Stomach (tissue), 19 donors: ENCODE measurements at places on chromosomes 5 and 9. TPM values are rescaled to one million over a fixed set of nuclear protein-coding genes. Genes with fewer than 3 reads are reported as not detected.
A peak's percentile ranks its signal among the peaks of the same experiment; 100 is the strongest.

The TNFSF15 gene
- 5.9 TPM for total RNA-seq

The OLFML2A gene
- total RNA-seq = 91.2 TPM

The SLC6A18 gene
- not detected for total RNA-seq

The UGCG gene
- 20.3 TPM for total RNA-seq

The PCA3 gene
- total RNA-seq = 0.45 TPM

- no peak overlapping the region for H3K4me3 ChIP-seq
- H3K27me3 ChIP-seq = no peaks in the 10 kb centered on the region
- no peak for DNase-seq
- no peaks in the 10 kb centered on the region for H3K4me1 ChIP-seq
- H3K27ac ChIP-seq = no peak overlapping the region
- H3K36me3 ChIP-seq = no peaks in the 10 kb centered on the region
Measured at GRCh38 chr5:24509943-24510342, 134.8 kb downstream of the CDH10 start.

- no peak overlapping the region for H3K27ac ChIP-seq
- no peaks in the 10 kb centered on the region for H3K36me3 ChIP-seq
- H3K4me3 ChIP-seq = no peak overlapping the region
- H3K4me1 ChIP-seq = no peaks in the 10 kb centered on the region
- no peaks in the 10 kb centered on the region for H3K27me3 ChIP-seq
- DNase-seq = no peak
Measured at GRCh38 chr5:165576678-165577275, 2071.4 kb downstream of the MAT2B start.

- H3K36me3 ChIP-seq = no peaks in the 10 kb centered on the region
- no peaks in the 10 kb centered on the region for H3K27me3 ChIP-seq
- no peak overlapping the region for H3K27ac ChIP-seq
- peak; percentile 11 for DNase-seq
- no peak overlapping the region for H3K4me3 ChIP-seq
Measured at GRCh38 chr5:62152394-62153087, 153.5 kb upstream of the KIF2A start.

DNA sequence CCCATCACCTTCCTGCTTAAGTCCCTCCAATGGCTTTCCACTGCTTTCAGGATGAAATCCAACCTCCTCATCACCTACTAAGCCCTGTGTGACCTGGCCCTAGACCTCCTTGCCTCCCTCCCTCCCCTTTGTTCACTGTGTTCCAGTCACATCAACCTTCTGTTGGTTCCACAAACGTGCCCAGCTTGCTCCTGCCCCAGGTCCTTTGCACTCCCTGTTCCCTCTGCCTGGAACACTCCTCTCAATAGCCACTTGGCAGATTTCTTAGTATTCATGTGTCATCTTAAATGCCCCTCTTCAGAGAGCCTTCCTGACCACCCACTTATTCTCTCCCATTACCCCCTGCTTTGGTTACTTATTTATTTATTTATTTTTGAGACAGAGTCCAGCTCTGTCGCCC is 24.1 kb upstream of the STXBP1 start:
- H3K36me3 ChIP-seq = no peaks in the 10 kb centered on the region
- H3K4me3 ChIP-seq = no peak overlapping the region
- H3K27me3 ChIP-seq = no peaks in the 10 kb centered on the region
- no peak for DNase-seq
- H3K27ac ChIP-seq = no peak overlapping the region
- H3K4me1 ChIP-seq = peaks cover 9% of the 10 kb centered on the region

GRCh38 chr5:89513299-89514044 is 630.5 kb upstream of the MEF2C start:
- H3K27me3 ChIP-seq = no peaks in the 10 kb centered on the region
- no peaks in the 10 kb centered on the region for H3K4me1 ChIP-seq
- DNase-seq = no peak
- no peak overlapping the region for H3K27ac ChIP-seq
- H3K4me3 ChIP-seq = no peak overlapping the region
- H3K36me3 ChIP-seq = no peaks in the 10 kb centered on the region

- no peaks in the 10 kb centered on the region for H3K36me3 ChIP-seq
- peaks cover 42% of the 10 kb centered on the region for H3K27me3 ChIP-seq
- H3K4me3 ChIP-seq = no peak overlapping the region
- DNase-seq = peak; percentile 9
- no peak overlapping the region for H3K27ac ChIP-seq
Measured at GRCh38 chr5:180133971-180134508, 62.5 kb upstream of the RNF130 start.

DNA sequence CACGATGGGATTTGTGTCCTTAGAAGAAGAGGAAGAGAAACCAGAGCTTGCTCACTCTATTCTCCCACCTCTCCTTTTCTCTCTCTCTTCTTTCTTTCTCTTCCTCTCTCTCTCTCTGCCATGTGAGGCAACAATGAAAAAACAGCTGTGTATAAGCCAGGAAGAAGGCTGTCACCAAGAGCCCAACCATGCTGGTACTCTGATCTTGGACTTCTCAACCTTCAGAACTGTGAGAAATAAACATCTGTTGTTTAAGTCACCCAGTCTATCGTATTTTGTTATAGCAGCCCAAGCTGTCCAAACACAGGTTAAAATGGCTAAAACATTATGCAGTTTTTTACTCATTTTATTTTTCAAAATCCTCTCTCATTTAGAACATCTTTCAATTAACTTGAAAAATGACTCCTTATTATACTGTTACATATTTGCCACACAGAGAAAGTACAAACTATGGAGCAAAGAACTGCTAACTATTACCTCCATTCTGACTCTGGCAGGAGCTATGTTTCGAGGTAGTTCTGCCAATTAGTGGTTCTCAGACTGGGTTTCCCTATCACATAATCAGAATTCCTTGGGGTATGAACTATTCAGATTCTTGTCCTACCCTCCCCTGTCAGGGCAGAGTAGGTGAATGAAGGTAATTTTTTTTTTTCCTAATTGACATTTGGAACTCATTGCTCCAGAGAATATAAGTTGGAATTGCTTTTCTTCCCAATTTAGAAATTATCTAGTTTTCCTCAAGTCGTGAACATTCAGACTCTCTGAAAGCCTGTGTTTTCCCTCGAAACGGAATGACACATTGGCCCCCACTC is 434.6 kb downstream of the ENC1 start:
- no peak overlapping the region for H3K27ac ChIP-seq
- no peak overlapping the region for H3K4me3 ChIP-seq
- DNase-seq = no peak

GRCh38 chr5:32326216-32326772 is 13.6 kb upstream of the MTMR12 start:
- no peaks in the 10 kb centered on the region for H3K36me3 ChIP-seq
- DNase-seq = no peak
- H3K27me3 ChIP-seq = no peaks in the 10 kb centered on the region
- no peak overlapping the region for H3K27ac ChIP-seq
- no peak overlapping the region for H3K4me3 ChIP-seq
- peaks cover 22% of the 10 kb centered on the region for H3K4me1 ChIP-seq

DNA sequence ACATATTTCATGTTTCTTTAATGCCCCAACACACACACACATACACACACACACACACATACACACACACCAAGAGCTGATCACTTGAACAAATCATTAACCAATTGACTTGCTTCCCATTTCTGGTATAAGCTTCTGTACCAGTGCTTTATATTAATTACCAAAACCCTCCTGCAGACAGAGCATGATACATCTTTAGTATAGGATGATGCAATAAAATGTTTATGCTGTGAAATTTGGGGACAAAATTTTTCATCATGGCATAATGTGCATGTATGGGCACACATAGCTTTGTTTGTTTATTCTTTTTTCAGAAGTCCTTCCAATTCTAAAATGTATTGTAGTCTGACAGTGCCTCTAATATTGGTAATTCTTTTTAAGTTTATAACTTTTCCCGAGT is 34.5 kb downstream of the SLC1A3 start:
- no peak overlapping the region for H3K4me3 ChIP-seq
- no peak for DNase-seq
- no peak overlapping the region for H3K27ac ChIP-seq
- no peaks in the 10 kb centered on the region for H3K4me1 ChIP-seq

DNA sequence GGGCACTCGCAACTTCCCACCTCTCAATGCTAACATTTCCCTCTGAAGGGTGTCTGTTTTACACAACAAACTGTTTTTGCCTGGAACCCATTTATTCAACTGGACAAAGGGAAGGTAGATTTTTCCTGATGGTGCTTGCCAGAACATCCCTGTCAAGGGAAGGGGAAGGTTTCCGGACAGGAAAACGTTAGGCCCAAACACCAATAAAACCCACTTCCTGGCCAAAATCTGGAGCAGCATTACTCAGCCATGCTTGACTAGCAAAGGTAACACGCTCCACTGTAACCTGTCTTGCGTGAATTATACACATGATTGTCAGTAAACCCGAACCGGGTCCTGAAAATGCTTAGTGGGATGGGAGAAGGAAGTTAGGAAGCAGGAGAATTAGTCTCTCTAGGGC is 90.2 kb downstream of the SAXO1 start:
- no peak overlapping the region for H3K27ac ChIP-seq
- H3K4me3 ChIP-seq = no peak overlapping the region
- H3K36me3 ChIP-seq = no peaks in the 10 kb centered on the region
- no peaks in the 10 kb centered on the region for H3K4me1 ChIP-seq
- no peak for DNase-seq

- H3K36me3 ChIP-seq = no peaks in the 10 kb centered on the region
- DNase-seq = no peak
Measured at GRCh38 chr9:35273591-35273990, 111.8 kb downstream of the UNC13B start.

GRCh38 chr9:134058716-134059115 is 9.1 kb downstream of the BRD3 start:
- DNase-seq = peak; percentile 24
- no peaks in the 10 kb centered on the region for H3K36me3 ChIP-seq
- H3K27ac ChIP-seq = no peak overlapping the region
- no peak overlapping the region for H3K4me3 ChIP-seq
- H3K27me3 ChIP-seq = no peaks in the 10 kb centered on the region

- H3K36me3 ChIP-seq = no peaks in the 10 kb centered on the region
- no peak overlapping the region for H3K27ac ChIP-seq
- H3K4me3 ChIP-seq = no peak overlapping the region
Measured at GRCh38 chr5:167511276-167511675, 780.2 kb upstream of the WWC1 start.

DNA sequence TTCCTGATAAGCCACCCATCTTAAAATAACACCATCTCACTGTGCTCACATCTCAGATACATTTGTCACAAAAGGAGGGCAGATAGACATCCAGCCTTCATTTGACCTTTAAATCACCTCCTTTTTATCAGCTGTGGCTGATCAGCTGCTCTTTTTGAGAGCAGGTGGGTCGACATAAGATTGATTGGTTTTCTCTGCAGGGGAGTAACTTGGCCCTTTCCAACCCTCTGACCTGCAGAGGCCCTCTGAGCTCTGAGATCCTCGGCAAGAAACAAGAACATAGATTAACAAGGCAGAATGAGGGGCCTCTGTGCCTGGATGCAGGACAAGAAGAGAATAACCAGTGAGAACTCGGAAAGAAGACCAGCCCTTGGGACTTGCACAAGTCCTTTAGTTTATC is 33.5 kb upstream of the GLRA1 start:
- no peaks in the 10 kb centered on the region for H3K4me1 ChIP-seq
- H3K27ac ChIP-seq = no peak overlapping the region
- H3K27me3 ChIP-seq = no peaks in the 10 kb centered on the region
- DNase-seq = no peak
- no peaks in the 10 kb centered on the region for H3K36me3 ChIP-seq

- no peaks in the 10 kb centered on the region for H3K36me3 ChIP-seq
- no peak overlapping the region for H3K27ac ChIP-seq
- H3K4me1 ChIP-seq = no peaks in the 10 kb centered on the region
- DNase-seq = no peak
- no peaks in the 10 kb centered on the region for H3K27me3 ChIP-seq
- no peak overlapping the region for H3K4me3 ChIP-seq
Measured at GRCh38 chr9:84079994-84080393, 99.4 kb downstream of the RMI1 start.
